Stimulated activated CD8-positive, alpha-beta memory T cell treated with anti-CD3 and anti-CD28 coated beads, Interleukin-4, amount 100 ng/mL, for 1 hour (primary cell): ENCODE measurements at places on chromosomes 7 and 10.

DNA sequence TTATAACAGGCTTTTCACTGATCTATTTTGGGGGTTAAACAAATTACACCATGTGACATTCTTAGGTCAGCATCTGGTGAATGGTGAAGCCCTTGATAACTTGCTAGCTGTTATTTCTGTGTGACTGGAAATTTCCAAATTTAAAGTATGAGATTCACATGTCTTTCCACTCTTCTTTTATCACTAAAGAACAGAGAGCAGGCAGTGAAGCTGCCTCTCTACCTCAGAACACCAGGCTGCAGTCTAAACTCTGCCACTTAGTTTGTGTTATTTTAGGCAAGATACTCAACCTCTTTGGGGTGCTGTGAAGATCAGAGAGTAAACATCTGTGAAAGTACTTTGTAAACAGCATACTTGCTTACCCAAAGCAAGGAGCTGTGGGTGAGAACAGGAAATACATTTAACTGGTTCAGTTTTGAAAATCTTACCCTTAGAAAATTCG lies 15.5 kb upstream of the SP4 start:
- no peak for DNase-seq

- DNase-seq, result no peak
Measured at GRCh38 chr7:32390210-32390609, 100.0 kb downstream of the LSM5 start.

DNA sequence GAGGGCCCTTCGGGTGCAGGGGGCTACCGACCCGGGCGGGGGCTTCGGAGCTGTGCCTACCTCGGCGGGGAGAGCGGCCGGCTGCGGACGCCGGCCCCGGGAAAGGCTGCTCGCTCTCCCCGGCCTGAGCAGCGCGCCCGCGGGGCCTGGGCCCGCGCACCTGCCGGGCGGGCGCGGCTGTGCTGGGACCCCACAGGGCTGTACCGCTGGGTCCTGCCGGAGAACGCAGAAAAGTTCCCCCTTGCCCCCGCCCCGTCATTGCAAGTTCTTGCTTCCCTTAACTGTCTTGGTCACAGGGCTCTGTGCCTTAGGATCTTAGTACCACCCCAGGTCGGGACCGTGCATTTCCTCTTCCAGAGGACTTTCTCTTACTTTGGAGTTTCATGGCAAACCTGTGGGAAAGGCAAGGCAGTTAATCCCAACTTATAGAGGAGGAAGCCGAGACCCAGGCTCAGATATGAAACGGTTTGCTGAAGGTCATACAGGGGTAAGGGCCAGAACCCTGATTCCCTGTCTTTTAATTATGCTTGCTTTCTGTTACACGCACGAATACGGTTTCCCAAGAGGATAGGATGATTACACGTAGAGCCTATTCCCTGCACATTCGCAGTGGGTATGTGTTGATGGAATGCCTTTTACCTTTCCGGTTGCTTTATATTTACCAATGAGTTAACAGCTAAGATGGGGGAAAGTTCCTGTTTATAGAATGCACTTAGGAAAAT lies 652 bp downstream of the PCGF5 start:
- no peak for DNase-seq

DNA sequence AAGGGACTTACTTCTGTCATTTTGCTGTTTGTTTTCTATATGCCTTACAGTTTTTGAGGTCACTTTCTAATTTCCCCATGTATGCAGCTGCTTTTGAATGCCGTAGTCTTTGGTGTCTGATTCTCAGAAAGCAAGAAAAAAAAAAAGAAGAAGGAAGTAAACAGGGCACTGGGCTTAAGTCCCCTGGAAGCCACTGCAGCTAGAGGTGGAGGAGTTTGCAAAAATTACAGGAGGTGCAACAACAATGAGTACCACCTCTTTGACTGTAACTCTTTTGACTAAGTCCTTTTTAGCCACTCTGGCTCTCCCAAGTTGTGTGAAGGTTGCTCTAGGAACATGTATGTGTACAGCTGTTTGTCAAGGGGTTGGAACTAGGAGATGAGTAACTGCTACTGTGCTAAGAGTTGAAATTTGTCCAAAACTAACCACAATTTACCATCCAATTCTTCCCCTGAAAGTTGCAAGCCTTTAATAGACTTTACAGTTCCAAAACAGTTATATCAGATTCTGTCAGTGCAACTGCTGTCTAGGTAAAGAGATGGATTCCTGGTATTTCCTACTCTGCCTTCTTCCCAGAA lies 588.0 kb upstream of the LRRN3 start:
- DNase-seq, result no peak

- no peak for DNase-seq
Measured at GRCh38 chr10:16297069-16297468, 139.7 kb upstream of the PTER start.

DNA sequence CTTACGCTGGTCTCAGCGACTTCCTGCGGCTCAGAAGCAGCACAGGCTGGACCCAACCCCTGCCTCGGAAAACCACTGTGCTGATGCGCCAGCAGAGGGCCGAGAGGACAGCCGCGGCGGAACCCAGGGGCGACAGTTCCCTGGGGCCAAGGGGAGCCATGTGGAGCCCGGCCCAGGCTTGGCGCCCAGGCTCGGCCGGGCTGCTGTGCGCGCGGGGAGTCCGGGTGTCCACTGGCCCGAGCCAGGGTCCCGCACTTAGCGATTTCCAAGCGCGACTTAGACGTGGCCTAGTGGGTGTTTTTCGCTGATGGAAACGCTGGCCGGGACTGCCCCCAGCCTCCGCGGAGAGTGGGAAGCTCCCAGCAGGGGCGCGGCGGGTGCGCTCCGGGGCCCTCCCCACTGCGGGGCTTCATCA lies 18.6 kb upstream of the ZNF32 start:
- no peak for DNase-seq

- no peak for DNase-seq
Measured at GRCh38 chr10:33211106-33211878, 123.2 kb downstream of the NRP1 start.
